ENCODE measurements at places on chromosomes 2 and 18.

- DNase-seq, result no peak
Observed at GRCh38 chr2:8547284-8548064, 134.4 kb upstream of the ID2 start.

- no peak for DNase-seq
Observed at GRCh38 chr2:84989927-84990326, 19.0 kb downstream of the KCMF1 start.

DNA sequence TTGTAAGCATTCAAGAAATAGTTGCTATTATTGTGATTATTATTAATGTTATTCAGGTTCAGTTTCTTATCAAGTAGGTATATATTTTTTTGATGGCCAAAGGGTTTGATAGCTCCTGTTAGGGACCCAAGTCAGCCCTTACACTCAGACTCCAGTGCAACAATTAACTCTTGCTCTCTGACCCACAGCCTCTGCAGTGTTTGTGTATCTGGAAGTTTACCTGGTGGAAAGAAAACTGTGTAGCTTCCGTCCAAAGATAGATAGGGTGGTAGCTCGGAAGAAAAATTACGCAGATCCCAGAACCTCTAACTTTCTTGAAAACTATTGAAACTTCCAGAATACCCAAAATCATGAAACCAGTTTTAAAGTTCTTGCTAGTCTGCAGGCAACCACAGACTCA lies 58.6 kb upstream of the IGFBP2 start:
- DNase-seq, result no peak

GRCh38 chr18:23861805-23862470 lies 152.6 kb upstream of the TTC39C start:
- DNase-seq, result no peak

GRCh38 chr2:79952616-79953015 lies 351.9 kb downstream of the LRRTM1 start:
- DNase-seq, result no peak

DNA sequence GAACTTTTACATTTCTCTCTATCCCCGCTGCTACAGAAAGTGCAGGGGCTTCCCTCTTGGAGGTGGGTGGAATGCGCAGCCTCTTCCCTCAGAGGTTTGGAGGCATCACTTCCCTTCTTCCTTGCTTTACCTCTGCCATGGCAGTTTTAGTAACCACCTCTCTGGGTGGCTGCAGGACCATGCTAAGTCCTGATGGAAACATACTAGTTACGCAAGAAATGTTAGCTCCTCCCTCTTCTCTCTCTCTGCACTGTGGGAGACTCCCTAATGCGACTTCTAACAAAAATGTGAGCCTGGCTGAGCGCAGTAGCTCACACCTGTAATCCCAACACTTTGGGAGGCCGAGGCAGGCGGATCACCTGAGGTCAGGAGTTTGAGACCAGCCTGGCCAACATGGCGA lies 116.8 kb upstream of the RAB6C start:
- no peak for DNase-seq

DNA sequence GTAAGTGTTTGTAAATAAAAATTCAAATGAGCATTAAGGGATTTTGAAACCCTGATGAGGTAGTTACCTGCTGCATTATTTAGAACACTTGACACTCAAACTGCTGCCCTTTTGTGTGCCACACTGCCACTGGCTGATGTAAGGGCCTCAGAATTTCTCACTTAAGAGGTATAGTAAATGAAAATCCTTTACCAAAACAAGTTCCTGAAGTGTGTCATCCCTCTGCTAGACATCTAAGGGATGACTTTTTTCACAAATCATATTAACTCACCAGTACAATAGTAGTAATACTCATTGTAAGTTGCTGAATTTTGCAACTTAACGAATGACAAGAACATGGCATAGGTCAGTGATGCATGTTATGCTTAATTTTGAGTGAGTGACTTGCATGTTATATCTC lies 274.9 kb upstream of the UBE2E3 start:
- DNase-seq, result no peak
